ENCODE measurements at places on chromosomes 12 and 14.

DNA sequence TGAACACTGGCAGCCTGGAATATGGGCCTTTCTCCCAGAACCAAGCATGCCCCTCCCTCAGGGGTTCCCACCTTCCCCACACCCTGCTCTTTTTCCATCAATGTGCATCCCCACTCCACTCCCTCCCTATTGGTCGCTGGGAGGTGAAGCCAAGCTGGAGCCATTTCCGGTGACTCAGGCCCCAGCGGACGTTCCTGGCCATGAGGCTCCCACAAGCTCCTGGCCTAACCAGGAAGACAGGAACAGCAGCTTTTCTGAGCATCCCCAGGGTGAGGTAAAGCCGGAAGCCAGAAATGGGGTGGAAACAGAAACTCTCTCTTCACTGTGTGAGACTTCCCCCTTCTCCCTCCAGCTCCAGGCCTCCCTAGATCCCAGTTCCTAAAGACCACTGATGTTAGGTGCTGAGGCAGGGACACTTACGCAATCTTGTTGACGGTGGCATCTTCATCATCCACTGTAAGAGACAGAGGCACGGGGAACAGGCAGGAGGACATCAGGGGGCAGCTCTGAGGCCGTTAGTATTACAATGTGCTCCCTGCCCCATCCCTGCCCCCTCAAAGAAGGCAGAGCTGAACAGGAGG is 5.1 kb downstream of the LMBR1L start:
- no peak for DNase-seq

DNA sequence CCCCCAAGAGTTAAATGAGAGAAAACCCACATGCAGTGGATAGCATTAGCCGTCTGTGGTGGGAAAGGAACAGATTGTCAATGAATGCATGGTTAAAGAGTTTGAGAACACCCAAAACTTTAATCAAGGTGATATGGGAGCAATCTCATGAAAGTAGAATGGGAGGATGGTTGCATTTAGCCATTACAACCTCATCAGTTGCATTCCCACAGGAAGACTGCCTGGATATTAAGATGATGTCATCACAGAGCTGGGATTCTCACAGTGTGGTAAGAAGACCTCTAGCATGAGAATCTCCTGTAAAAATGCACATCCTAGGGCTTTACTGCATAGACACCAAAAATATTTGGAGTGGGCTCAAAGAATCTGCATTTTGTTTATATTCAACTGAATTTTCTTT is 284.9 kb downstream of the RGS6 start:
- no peak for DNase-seq

DNA sequence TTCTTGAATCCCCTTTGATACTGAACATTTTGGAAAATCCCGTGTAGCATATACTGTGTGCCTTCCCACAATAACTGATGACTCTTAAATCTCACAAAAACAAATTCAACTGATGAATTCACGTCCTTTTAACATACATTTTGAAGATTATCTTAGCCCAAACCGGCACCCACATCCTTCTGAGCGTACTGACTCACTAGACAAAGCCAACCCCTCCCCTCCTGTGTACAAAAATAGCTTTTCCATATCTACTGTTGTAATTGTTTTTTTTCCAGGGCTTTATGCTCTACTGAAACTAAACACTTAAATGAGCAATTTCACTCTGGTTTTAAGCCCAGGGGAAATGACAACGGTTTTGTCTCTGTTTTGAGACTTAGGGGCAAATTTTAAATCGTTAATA is 109.4 kb upstream of the ATF7IP start:
- no peak for DNase-seq

DNA sequence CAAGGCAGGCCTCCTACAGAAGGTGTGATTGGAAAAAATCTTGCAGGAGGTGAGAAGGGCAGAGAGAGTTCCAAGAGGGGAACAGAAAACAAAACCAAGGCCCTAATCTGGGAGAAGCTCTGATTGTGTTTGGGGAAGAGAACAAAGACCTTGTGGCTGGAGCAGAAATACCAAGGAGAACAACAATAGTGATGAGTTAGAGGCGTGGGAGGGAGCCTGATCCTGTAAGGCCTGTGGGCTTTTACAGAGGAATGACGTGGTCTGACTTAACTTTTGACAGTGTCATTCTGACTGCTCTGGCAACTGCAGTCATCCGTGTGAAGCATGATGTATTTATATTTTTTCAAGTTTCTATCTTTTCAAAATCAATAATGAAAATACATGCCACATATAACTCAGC is 200.6 kb downstream of the ANO4 start:
- no peak for DNase-seq

DNA sequence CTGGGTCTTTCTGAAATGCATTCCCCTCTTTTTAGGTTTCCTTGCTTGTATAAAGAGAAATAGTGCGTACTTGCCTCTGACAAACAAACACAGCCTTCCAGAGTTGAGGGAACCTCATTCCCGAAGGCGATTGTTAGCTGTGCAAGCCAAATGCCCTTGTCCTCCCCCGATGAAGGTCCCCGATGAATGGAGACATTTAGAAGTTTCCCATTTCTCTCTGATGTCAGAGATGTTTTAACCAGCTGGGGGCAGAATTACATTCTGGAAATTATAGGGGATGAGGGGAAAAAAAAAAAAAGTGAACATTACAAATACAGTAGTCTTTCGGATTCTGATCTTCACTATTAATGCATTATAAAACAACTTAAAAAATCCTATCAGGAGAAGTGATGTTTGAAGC is 366.8 kb downstream of the VRK1 start:
- DNase-seq = no peak

GRCh38 chr14:79064214-79064613 is 894.0 kb downstream of the NRXN3 start:
- no peak for DNase-seq

- DNase-seq = no peak
Observed at GRCh38 chr12:127260999-127261398, 1006.0 kb upstream of the TMEM132C start.
